ENCODE measurements at places on chromosomes 5 and 9.

DNA sequence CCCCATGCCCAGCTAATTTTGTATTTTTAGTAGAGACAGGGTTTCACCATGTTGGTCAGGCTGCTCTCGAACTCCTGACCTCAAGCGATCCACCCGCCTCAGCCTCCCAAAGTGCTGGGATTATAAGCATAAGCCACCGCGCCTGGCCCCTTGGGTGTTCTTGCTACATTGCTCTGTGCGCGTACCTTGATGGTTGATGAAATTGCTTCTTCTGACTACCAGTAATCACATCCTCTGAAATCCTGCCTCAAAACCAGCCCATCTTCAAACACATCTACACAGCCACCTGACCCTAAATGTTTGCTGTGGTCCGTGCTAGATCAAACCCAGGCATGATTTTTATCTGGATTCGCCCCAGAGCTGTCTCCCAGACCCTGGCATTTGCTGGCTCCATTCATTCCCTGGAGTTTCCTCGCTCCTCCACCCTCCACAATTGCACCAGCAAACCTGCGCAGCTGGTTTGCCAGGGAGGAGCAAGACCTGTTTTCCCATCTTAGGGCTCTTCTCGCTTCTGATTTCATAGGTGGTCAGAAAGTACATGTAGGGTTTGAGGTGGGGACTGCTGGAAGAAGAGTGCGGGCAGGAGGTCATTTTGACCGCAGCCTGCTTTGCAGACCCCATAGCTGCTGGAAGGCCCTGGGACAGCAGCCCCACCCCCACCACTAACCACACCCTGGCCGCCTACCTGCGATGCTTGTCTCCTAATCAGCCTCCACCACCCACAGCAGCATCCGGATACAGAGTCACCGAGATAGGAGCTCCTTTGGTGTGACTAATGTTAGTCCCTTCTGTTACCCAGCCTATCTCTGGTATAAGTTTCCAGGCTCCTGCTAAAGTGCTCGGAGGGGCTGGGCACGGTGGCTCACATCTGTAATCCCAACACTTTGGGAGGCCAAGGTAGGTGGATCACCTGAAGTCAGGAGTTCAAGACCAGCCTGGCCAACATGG, 22.7 kb downstream of the SWI5 start:
- no peak for DNase-seq
- H3K27me3 ChIP-seq = no peaks in the 10 kb centered on the region
- no peak overlapping the region for H3K4me3 ChIP-seq
- no peaks in the 10 kb centered on the region for H3K36me3 ChIP-seq

- H3K4me1 ChIP-seq = peaks cover 54% of the 10 kb centered on the region
- no peak for DNase-seq
- H3K36me3 ChIP-seq = no peaks in the 10 kb centered on the region
- H3K27ac ChIP-seq = peak overlapping the region; percentile 81
- peak overlapping the region; percentile 91 for H3K4me3 ChIP-seq
Measured at GRCh38 chr5:96703995-96704394, 41.8 kb downstream of the CAST start.

- no peaks in the 10 kb centered on the region for H3K4me1 ChIP-seq
- H3K4me3 ChIP-seq = no peak overlapping the region
- H3K36me3 ChIP-seq = peaks cover 26% of the 10 kb centered on the region
- no peak for DNase-seq
- no peak overlapping the region for H3K27ac ChIP-seq
Measured at GRCh38 chr5:32231241-32231640, 57.1 kb upstream of the GOLPH3 start.

DNA sequence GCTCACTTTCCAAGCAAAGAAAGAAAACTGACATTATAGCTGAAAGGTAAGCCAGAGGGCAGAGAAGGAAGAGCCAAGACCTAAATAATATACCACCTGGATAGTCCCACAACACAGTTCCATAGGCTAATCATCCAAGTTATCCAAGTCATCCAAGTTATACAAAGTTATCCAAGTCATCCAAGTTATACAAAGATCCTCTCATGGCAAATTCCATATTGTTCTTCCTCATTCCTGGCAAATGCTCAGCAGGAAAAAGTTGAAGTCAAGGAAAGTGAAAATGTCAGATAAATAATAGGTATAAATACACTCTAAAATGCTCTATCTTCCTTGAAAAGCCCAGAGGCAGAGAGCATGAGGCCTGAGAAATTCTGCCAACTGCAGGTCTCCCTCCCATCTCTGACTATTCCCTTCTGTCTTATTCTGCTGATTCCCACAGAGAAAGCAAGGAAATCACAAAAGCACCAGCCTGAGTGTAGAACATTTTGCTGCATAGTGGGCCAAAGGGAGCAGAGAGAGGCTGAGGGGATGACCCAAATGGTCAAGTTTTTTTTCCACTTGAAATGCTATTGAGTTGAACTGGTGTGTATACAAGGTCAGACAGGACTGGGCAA, 12.5 kb downstream of the MCTP1 start:
- H3K4me3 ChIP-seq = no peak overlapping the region
- H3K27me3 ChIP-seq = peaks cover 15% of the 10 kb centered on the region
- no peak for DNase-seq
- no peaks in the 10 kb centered on the region for H3K36me3 ChIP-seq
- H3K27ac ChIP-seq = no peak overlapping the region

DNA sequence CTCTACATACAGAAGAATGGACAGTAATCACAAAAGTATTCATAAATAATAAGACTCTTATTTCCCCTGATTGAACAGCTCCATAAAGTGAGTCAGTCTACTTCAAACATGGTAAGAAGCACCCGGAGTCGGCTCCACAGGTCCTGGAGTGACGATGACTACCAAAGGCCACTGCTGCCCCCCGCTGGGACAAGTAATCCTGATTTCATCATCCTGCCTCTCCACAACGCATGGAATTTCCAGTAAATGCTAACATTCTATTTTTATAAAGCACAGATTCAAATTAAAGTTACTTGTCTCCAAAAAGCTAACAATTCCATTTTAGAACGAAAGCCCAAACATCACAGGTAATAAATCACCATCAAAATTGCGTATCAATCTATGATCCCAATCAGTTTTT, 16.2 kb downstream of the ATPSCKMT start:
- H3K36me3 ChIP-seq = peaks cover 44% of the 10 kb centered on the region
- H3K27me3 ChIP-seq = no peaks in the 10 kb centered on the region
- no peak for DNase-seq
- no peak overlapping the region for H3K4me3 ChIP-seq
- no peak overlapping the region for H3K27ac ChIP-seq

- H3K27me3 ChIP-seq = peaks cover 2% of the 10 kb centered on the region
- no peaks in the 10 kb centered on the region for H3K36me3 ChIP-seq
- no peaks in the 10 kb centered on the region for H3K4me1 ChIP-seq
- no peak for DNase-seq
- no peak overlapping the region for H3K4me3 ChIP-seq
- no peak overlapping the region for H3K27ac ChIP-seq
Measured at GRCh38 chr5:87924436-87924835, 344.2 kb downstream of the TMEM161B start.

DNA sequence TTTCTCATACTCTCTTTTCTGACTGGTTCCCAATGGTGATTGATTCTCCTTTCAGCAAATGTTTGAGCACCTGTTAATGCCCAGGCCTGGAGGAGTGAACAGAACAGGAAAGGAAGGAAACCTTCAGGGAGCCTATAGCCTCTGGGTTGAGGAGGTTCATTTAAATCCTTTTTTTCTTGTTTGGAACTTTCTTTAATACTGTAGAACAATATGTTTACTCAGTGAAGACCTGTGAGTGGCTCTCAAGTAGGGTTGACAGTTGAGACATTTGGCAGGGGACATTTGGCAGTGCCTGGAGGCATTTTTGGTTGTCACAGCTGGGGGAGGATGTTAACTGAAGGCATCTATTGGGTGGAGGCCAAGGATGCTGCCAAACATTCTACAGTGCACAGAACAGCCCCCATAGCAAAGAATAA, 6.1 kb upstream of the FAM120AOS start:
- H3K27me3 ChIP-seq = no peaks in the 10 kb centered on the region
- H3K4me1 ChIP-seq = peaks cover 80% of the 10 kb centered on the region
- no peak for DNase-seq
- peaks cover 28% of the 10 kb centered on the region for H3K36me3 ChIP-seq
- no peak overlapping the region for H3K4me3 ChIP-seq
- peak overlapping the region; percentile 39 for H3K27ac ChIP-seq

- H3K4me3 ChIP-seq = no peak overlapping the region
- H3K4me1 ChIP-seq = no peaks in the 10 kb centered on the region
- DNase-seq = no peak
Measured at GRCh38 chr5:105773241-105773640, 1897.5 kb downstream of the EFNA5 start.

DNA sequence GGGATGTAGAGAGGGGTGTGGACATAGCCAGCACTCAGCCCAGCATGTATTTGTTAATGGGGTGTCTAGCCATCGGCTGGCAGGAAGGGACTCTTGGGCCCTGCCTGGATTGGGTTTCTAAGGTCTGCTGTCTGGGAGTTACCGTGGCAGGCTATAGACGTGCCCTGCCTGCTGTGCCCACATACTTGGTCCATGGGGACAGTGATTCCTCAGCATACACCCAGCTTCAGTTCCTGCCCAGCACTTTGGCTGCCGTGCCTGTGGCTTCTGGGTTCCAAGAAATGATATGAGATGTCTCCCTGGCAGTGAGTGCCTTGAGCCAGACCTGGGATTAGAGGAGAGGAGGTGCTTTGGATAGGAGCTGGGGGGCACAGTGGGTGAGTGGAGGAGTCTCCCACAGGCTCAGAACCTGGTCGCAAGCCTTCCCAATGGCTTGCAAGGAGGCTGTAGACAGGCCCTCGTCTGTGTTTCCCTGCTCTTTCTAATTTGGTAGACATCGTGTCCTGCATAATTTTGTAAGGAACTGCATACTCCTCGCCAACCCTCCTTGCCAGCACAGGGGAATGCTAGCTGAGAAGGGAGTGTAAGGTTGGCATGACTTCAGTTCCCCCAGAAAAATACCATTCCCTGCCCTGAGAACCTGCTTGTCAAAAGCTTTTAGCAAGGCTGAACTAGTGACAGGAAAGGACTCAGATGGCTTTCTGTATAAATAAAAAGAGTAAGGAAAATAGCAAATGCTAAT, 287.9 kb downstream of the ZSWIM6 start:
- H3K4me1 ChIP-seq = no peaks in the 10 kb centered on the region
- peaks cover 8% of the 10 kb centered on the region for H3K27me3 ChIP-seq
- no peak overlapping the region for H3K27ac ChIP-seq
- no peak for DNase-seq
- no peaks in the 10 kb centered on the region for H3K36me3 ChIP-seq
- no peak overlapping the region for H3K4me3 ChIP-seq

DNA sequence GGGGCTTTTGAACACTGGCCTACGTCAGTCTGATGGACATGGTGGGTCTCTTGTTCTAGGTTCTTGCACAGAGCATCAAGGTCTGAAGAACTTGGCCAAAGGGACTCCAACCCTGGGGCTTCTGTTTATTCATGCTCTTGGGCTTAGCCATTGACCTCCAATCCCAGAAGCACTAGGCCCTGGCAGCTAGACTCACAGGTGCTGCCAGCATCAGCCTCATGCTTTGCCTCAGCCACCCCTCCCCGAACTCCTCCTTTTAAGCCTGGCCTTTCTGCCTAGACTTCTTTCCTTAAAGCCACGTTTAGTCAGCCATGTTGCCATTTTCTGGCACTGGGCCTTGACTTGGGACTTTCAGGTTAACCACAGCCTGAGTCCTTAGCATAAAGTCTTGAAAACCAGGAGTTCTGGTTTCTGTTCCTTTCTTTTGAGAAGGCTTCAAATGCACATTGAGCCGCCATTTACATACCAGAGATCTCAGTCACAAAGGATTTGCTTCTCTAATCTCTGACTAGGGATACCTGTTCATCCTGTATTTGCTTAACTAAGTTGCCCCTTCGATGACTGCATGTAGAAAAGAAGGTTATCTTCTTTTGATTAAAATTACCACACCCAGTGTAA, 54.7 kb downstream of the ANGPTL2 start:
- DNase-seq = no peak
- no peak overlapping the region for H3K27ac ChIP-seq
- H3K36me3 ChIP-seq = peaks cover 9% of the 10 kb centered on the region
- H3K4me3 ChIP-seq = no peak overlapping the region
- no peaks in the 10 kb centered on the region for H3K4me1 ChIP-seq

GRCh38 chr9:106862110-106862820, 701 bp upstream of the ZNF462 start:
- peaks cover 36% of the 10 kb centered on the region for H3K4me1 ChIP-seq
- H3K27ac ChIP-seq = no peak overlapping the region
- peaks cover 2% of the 10 kb centered on the region for H3K36me3 ChIP-seq
- peak; percentile 10 for DNase-seq
- H3K4me3 ChIP-seq = peak overlapping the region; percentile 71

GRCh38 chr5:99911971-99912370, 623.2 kb upstream of the FAM174A start:
- H3K27me3 ChIP-seq = no peaks in the 10 kb centered on the region
- H3K4me3 ChIP-seq = no peak overlapping the region
- no peaks in the 10 kb centered on the region for H3K4me1 ChIP-seq
- no peak overlapping the region for H3K27ac ChIP-seq
- H3K36me3 ChIP-seq = no peaks in the 10 kb centered on the region

DNA sequence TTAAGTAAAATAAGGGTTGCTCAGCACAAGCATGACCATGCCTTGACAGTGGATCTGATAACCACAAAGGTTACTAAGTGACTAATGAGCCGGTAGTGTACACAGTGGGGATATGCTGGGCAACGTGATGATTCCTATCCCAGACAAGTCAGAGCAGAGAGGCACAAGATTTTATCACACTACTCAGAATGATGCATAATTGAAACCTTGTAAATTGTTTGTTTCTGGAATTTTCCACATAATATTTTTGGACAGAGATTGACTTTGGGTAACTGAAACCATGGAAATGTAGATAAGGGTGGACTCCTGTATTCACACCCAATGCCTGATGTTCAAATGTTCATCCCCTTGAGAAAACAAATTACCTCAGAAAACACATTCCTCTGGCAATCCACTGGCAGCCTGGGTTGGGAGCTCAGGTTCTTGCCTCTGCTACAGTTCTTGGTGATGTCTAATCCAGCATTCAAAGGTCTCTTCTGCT, 16.2 kb upstream of the ERAP1 start:
- peaks cover 36% of the 10 kb centered on the region for H3K4me1 ChIP-seq
- H3K27ac ChIP-seq = no peak overlapping the region
- no peak overlapping the region for H3K4me3 ChIP-seq
- no peak for DNase-seq
- no peaks in the 10 kb centered on the region for H3K36me3 ChIP-seq

GRCh38 chr9:76502746-76503145, 43.8 kb downstream of the GCNT1 start:
- peaks cover 17% of the 10 kb centered on the region for H3K36me3 ChIP-seq
- H3K4me3 ChIP-seq = no peak overlapping the region
- H3K27ac ChIP-seq = no peak overlapping the region
- H3K4me1 ChIP-seq = no peaks in the 10 kb centered on the region

- no peak overlapping the region for H3K4me3 ChIP-seq
- peaks cover 6% of the 10 kb centered on the region for H3K27me3 ChIP-seq
- no peaks in the 10 kb centered on the region for H3K36me3 ChIP-seq
- DNase-seq = no peak
- no peak overlapping the region for H3K27ac ChIP-seq
- no peaks in the 10 kb centered on the region for H3K4me1 ChIP-seq
Measured at GRCh38 chr5:42595597-42595996, 161.0 kb upstream of the CCDC152 start.

DNA sequence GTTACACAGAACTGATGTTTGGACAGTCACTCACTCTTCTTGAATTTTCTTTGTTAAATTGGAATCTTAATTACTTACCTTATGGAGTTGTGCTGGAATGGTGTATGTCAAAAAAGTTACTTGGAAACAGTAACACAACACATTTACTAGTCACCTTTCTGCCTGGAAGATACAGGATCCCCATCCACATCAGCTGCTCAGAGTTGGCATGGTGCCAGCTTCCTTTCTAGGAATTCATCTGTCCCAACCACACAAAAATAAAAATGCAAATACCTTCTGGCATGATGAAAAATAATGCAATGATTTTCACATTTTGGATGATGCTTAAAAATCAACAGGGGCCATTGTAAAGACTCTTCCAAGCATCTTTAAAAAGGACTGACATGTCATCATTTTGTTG, 341.5 kb downstream of the TMEM38B start:
- no peak overlapping the region for H3K27ac ChIP-seq
- no peak overlapping the region for H3K4me3 ChIP-seq
- H3K36me3 ChIP-seq = no peaks in the 10 kb centered on the region
- H3K4me1 ChIP-seq = no peaks in the 10 kb centered on the region
- no peak for DNase-seq

All from activated CD4-positive, alpha-beta T cell treated with anti-CD3 and anti-CD28 coated beads for 36 hours (primary cell).